ENCODE measurements at places on chromosomes 1 and 21.

GRCh38 chr1:32241001-32241763, 5.8 kb upstream of the FAM167B start:
- peak; percentile 67 for DNase-seq

GRCh38 chr1:145758116-145758515, 38.8 kb downstream of the CD160 start:
- no peak for DNase-seq

- DNase-seq: no peak
Observed at GRCh38 chr1:229447809-229448252, 13.9 kb upstream of the ACTA1 start.

GRCh38 chr1:214241060-214241459, 39.9 kb upstream of the SMYD2 start:
- DNase-seq: no peak

GRCh38 chr1:98975810-98976209, 28.9 kb downstream of the PLPPR5 start:
- no peak for DNase-seq

DNA sequence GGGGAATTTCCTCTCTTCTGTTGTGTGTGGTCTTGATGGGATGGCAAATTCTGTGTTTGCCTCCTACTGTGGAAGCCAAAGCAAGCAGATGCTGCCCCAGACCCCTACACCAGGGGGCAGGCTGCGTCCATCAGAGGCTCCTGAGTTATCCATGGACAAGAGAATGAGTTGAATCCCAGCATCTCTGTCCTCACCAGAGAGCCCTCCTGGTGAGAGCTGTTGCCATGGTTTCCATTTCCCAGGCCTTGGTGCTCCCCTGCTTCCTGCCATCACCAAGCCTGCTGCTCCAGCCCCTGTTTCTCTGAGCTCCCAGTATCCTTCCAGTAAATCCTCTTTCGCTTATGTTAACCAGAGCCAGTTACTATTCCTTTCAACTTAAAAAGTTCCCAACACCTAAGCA, 20.4 kb upstream of the GNG12 start:
- DNase-seq: peak; percentile 95

- no peak for DNase-seq
Observed at GRCh38 chr1:15465674-15466073, 9.1 kb downstream of the CELA2A start.

DNA sequence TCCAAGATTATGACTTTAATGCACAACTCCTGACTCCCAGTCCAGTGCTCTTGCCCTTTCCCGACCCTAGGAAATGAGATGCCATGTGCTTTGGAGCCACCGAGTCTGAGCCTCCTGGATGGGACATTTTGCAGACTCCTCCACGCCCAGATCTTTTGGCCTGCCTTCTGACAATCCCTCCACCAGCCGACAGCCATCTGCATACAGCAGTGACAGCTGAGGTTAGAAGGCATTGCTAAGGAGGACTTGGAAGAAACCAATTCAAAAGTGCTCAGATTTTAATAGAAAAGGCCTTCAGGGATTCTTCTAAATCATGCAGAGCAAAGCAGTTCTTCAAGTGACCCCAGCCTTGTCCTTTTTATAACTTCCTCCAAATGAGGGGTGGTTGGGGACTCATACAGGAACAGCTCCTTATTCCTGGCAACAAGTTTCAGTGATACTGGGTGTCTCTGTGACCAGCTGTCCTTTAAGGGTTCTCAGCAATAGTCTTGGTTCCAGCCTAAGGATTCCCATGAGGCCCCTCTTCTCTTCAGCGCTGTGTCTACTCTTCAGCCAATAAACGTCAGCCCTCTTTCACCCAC, 369.3 kb downstream of the PBX1 start:
- DNase-seq: no peak

- DNase-seq: no peak
Observed at GRCh38 chr1:175075572-175076568, 8.2 kb downstream of the TNN start.

Measured in WTC11 (cell line).